ENCODE measurements at places on chromosomes 6 and 20.

DNA sequence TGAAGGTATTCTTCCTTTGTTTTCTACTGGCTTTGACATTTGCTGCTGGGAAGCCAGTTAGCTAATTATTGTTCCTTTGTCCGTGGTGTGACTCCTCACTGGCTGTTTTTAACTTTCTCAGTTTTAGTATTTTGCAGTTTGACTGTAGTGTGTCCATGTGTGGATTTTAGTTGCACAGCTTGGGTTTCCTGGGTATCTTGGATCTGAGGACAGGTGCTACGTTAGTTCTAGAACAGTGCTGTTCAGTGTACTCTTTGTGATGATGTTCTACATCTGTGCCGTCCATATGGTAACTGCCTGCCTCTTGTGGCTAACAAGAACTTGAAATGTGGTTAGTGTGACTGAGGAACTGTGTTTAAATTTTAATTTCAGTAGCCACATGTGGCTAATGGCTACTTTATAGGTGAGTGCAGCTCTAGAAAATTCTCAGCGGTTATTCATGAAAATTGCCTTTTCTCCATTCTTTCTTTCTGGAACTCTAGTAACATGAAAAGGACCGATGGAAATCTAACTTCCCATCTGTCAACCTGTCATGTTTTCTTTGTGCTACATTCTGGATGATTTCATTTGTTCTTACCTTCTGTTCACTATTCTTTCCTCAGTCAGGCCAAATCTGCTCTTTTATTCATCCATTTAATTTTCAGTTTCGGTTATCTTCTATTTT lies 7.4 kb downstream of the SNX9 start:
- peak; percentile 75 for DNase-seq

DNA sequence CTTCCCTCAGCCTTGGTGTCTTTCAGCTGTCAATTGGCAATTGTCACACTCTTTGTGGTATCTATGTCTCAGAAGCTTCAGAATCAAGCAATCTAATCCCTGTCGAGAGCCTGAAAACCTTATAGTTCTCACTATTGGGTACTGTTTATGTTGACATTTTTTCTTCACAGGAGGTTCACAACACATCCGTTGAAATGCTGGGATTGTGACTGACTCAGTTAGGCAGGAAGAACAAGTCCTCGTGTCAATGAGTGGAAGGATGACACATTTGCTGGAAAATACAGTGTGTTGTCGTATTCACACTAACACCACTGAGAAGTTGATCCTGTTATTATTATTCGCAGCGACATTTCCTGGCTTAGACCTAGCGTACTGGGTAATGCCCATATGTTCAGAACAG lies 163.9 kb upstream of the CITED2 start:
- no peak for DNase-seq

DNA sequence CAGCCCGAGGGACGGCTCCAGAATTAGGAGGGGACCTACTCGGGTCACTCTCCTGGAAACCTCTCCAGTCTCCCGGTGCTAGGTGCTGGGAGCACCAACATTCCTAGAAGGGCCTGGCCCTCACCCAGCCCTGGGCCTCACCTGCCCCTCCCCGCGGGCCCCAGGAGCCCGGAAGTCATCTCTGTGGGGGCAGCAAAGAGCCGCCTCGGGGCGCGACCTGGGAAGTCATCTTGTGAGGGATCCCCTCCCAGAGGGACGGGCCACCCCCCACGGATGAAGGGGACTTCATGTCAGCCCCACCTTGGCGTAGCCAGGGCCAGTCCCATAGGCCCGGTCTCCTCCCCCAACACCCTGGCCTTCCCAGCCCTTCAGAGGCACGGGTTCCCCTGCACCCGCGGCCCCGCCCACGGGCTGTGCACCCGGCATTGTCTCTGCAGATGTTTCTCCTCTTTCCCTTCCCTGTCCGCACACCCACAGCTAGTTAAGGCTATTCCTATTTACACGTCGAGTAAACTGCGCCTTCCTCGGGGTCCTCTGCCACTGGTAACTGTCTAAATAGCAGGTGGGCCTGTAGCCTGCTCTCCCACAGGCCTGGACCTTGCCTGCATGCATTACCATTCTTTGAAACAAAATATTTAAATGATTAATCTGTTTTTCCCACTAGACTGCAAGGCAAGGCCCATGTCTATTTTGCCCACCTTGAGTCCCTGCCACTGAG lies 896 bp upstream of the RNASET2 start:
- no peak for DNase-seq

GRCh38 chr20:50142812-50143211 lies 10.7 kb downstream of the PEDS1 start:
- DNase-seq: no peak

GRCh38 chr6:120077489-120077888 lies 727.9 kb upstream of the MAN1A1 start:
- peak; percentile 2 for DNase-seq

DNA sequence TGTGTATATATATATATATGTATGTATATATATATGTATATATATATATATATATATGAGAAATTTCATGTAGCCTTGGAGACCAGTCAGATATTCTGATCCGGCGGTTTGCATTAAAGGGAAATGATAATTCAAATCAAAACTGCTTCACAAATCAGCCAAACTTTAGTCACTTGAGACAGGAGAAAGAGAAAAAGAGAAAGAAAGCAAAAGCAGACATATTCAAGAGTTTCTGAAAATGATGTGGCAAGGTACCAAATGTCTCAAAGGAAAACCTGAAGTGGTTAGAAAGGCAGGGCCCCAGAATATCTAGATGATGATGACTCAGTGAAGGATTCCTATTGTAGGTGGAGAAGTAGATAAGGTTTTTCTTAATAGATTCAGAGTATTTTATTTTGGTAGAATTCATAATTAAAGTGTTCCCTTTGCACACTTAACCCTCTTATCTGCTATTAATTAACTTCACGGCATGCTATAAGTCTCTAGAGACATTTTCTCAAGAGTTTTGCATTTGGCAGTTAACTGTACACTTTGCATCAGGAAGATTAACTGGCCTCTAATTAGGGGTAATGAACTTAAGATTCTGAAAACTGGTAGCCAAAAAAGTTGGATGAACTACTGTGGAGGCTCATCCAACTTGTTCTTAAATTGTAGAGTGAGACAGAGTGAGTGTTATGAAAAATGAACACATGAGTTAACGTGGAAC lies 50.1 kb upstream of the ASF1A start:
- DNase-seq: no peak

DNA sequence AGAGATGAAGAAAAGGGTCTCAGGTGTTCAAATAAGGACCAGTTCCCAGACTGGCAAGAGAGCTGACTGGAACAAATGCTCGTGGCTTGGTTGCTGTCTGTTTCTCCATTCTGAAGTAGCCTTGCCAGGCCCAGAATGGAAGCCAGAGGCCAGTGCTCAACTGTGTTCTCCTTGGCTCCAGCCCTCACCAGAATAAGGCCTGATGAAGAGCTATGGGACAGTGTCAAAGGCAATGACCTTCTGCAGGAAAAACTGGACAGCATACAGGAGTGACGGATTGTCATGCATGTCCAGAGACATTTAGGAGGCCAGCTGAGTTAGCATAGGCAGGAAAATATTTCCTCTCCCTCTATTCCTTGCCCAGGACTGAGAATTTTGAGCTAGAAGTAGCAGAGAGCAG lies 72.2 kb downstream of the HAO1 start:
- DNase-seq: no peak

DNA sequence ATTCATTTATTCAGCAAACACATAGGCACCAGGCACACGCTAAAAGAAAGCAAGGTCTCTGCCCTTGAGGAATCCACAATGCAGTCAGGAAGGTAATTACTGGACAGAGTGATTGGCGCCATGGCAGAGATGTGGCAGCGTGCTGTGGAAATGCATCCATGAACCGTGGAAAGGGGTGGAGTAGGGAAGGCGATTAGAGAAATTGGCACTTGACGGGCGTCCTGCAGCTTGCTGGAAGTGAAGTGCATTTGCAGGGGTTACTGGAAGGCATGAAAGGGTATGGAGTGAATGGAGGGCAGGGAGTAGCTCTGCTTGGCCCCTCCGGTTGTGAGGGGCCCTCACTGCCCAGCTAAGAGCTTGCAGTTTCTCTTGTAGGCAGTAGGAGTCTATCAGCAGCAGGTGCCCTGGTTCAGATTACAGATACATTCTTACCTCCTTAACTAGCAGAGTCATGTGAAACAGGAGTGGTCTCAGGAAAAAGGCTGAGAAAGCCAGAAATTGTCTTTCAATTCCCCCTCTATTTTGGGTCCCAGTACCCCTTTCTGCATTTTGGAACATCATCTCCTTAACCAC lies 122.5 kb upstream of the TIAM2 start:
- DNase-seq: no peak

DNA sequence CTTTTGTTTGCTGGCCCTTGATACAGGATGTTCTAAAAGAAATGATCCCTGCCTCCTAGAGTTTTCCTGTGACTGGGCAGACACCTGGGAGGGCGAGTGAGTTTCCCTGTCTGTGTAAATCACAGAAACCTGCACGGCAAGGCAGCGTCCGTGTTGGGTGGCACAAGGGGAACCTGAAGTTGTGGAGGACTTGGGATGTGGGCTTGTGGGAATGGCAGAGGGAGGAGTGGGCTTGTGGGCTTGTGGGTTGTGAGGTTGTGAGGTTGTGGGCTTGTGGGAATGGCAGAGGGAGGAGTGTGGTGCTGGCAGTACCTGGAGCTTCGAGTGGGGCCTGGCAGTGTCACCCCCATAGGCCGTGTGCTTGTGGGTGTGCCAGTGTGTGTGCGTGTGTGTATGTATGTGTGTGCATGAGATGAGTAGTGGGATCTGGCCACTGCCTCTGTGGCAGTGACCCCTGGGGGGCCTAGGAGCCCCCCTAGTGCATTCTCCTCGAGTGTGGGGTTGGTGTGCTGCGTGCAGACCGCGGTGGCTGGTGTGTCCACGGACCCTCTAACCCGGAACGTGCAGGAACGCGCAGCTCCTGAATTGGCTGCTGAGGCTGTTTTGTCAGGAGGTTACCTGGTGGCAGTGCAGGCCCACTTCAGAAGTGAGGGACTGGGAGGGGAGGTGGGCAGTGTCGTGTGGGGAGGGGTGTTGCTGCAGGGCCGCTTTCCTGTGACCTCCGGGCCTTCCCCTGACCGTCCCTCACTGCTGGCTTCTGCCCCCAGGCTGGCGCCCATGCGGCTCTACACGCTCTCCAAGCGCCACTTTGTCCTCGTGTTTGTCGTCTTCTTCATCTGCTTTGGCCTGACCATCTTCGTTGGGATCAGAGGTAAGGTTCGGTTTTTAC lies 13.0 kb downstream of the TMEM181 start:
- no peak for DNase-seq

DNA sequence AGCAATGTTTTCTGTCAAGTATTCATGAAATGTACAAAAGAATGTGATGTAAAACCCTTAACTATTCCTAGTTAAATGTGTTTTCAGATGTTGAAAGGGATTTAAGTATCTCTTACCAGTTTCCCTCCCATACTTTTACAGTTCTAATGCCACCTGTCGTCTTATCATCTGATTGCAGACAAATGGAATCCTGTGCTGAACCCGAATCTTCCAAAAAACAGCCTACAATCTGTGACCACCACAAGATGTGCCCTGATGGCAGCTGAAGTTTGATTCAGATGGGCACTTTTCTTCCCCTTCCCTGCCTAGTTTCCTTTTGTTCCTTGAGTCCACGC lies 1.9 kb downstream of the TOMM6 start:
- no peak for DNase-seq

- DNase-seq: no peak
Measured at GRCh38 chr6:42394881-42395620, 56.7 kb downstream of the TRERF1 start.

DNA sequence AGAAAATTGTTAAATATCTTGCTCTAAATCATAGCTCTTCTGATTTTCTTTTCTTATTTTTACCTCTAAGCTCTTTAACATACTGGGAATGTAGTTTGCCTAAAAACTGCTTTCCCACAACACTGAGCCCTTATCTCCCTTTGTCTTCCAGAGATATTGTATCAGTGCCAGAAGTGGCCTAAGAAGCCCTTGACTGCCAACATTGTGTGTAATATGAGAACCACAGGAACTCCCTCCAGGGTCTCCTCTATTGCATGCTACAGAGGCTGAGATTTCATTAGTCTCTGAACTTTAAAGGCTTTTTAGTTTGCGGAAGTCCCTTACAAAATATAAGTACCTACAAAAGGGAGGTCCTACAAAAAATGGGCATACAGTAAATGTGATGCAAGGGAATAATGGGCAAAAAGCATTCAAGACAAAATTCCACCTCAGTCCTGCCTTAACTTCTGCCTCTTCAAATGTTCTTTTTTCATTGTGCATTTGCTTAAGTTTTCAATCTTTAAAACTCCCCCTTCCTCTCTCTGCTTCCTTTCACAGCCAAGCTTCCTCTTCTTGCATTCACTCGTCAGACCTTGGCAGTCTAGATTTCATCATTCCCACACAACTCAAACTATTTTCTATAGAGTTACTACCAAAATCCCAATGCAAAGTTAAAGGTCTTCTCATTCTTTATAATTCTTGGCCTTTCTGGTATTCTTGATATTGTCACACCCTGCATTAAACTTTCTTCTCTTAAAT lies 76.5 kb downstream of the ADGRG6 start:
- peak; percentile 84 for DNase-seq

- no peak for DNase-seq
Measured at GRCh38 chr6:130037207-130037811, 18.9 kb downstream of the L3MBTL3 start.

- no peak for DNase-seq
Measured at GRCh38 chr20:48639899-48640298, 187.9 kb downstream of the PREX1 start.

DNA sequence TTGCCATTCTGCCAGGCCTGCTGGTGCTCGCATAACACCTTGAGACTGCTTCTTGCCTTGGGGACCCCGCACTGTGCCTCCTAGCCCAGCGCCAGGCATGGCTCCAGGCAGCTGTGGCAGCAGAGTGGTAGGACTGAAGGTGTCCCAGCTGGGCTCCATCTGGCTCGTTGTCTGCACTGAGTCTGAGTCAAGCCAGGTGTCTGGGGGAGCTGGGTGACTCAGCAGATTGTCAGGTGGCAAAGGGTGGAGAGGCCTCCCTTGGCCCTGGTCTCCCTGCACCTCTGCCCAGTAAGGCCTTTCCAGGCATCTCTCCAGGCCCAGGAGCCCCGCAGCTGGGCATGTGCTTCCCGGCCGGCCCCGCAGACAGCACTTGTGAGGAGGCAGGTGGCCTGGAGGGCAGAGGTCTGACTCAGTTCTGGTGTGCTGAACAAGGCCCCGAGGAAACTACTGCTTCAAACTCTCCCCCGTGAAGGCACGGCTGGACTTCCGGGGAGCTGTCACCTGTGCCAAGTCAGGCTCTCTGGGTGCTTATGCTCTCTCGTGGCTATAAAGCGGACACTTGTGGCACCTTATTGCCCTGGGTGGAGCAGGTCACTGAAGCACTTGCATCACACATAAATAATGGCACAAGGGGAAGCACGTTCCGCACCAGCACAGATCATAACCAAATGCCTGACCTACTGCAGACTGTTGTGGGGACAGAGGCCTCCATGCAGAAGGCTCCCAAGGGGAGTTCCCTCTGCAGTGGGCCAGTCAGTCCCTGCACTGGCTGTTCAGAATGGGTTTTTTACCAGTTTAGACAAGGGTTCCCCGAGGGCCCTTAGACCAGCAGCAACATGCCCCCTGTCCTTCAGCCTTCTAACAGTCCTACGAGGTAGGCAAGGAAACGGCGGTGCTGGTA lies 27.5 kb downstream of the FOXC1 start:
- DNase-seq: peak; percentile 87

GRCh38 chr6:136415351-136416007 lies 125.8 kb upstream of the BCLAF1 start:
- no peak for DNase-seq

- no peak for DNase-seq
Measured at GRCh38 chr6:150640556-150641209, 41.0 kb downstream of the PLEKHG1 start.
